M059J (cell line): ENCODE measurements at places on chromosomes 7 and 10.

- DNase-seq, result no peak
These were observed 7.7 kb upstream of the SFRP5 start for GRCh38 chr10:97779492-97779891.

- DNase-seq, result no peak
These were observed 350.3 kb downstream of the GALNT17 start for GRCh38 chr7:71482284-71482683.

GRCh38 chr7:155585951-155586350 lies 39.6 kb upstream of the CNPY1 start:
- no peak for DNase-seq

- no peak for DNase-seq
These were observed 194.4 kb downstream of the TPST1 start for GRCh38 chr7:66399566-66399965.

- peak; percentile 79 for DNase-seq
These were observed 31.8 kb downstream of the KLRG2 start for GRCh38 chr7:139451638-139452037.

DNA sequence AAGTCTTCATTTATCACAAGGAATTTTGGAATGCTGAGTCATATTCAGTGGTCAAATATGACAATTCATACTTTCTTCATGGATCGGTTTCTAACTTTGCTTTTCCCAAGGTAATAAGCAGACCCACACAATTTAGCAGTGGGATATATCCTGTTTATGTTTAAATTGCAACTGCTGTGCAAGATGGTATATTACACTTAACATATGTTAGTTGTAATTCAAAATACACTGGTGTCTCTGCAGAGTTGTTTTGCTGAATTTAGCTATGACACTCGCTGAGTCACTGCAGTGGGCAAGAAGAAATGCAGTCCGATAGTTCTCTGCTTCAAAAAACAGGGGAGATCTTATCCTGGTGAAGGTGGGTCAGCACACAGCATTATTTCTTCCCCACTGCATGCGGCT lies 194.8 kb upstream of the PTN start:
- peak; percentile 79 for DNase-seq

DNA sequence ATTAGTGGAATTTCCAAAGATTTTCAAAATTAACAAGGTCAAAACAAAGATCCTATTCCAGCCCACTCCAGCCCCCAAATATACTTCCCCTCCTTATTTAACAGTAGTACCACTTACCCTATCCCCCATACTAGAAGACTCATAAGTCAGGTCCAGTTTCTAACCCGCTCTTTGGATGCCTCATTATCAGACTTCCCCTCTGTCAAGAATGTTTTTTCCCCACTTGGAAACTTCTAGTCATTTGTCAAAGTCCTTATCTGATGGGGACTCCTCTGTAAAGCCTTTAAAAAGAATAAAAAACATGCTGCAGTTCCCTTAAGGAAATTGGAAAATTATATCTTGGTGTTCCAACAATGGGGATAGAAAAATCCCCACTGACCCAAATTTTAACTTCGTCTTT lies 70.1 kb downstream of the IMMP2L start:
- DNase-seq, result no peak

DNA sequence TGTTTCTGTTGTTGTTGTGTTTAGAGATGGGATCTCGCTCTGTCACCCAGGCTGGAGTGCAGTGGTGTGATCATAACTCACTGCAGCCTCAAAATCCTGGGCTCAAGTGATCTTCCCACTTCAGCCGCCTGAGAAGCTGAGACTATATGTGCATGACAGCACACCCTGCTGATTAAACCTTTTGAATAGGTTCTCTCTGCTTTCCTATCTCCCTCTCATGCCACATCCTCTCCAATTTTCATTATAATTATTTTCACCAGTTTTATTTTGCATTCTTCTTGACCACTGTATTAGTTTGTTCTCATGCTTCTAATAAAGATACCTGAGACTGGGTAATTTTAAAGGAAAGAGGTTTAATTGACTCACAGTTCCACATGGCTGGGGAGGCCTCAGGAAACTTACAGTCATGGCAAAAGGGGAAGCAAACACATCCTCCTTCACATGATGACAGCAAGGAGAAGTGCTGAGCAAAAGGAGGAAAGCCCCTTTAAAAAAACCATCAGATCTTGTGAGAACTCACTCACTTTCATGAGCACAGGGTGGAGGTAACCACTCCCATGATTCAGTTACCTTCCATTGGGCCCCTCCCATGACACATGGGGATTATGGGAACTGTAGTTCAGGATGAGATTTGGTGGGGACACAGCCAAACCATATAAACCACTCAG lies 12.9 kb downstream of the AGK start:
- DNase-seq, result no peak

DNA sequence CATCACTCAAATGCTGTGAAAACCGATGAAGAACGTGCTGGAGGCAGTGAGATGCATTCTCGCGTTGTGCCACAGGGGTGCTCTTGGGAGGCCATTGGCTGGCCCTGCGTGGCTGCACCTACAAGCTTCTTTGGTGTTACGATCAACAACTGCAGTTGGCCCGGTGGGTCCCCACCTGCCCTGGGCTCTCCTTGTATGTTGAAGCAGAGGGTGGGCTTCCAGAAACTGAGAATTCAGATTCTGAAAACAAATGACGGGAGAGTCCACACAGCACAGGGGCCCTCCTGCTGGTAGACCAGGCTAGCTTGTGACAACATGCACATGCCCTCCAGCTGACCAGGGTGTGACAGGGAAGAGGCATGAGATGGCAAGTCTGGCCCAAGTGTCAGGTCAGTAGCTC lies 23.7 kb upstream of the DDC start:
- no peak for DNase-seq

GRCh38 chr7:74656441-74656836 lies 1.1 kb upstream of the GTF2I start:
- peak; percentile 62 for DNase-seq

DNA sequence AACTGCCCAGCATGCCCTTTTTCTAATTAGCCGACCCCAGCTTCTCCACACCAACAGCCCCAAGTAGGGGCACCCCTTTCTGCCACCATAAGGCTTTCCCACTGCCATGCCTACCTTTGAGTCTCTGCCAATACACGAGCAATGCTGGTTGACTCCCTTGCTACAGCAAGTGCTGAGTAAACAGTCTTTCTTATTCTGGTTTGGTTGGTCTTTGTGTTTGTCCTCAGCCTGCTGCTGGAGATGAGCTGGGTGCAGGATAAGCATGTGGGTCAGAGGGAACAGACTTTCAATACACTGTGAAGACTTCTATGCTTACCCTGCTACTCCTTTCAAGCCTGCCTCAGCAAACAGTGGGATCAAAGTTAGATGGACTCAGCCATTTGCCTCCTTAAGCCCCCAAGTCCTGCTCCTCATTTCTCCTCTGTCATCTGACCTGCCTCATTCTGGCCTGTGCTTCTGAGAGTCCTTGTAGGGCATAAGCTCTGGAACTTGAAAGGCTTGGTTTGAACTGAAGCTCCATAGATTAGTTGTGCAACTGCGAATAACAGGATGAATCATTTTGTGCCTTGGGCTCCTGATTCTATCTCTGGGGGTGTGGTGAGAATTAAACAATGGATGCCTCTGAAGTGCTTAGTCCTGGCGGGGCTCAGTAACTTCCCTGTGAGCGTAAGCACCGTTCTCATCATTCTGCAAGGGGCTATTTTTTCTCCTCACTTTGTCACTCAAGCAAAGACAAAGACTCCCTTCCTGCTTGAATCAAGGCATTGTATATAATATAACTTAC lies 533.8 kb upstream of the DPP6 start:
- DNase-seq, result no peak

- no peak for DNase-seq
These were observed 57.4 kb upstream of the FERD3L start for GRCh38 chr7:19202599-19202998.

DNA sequence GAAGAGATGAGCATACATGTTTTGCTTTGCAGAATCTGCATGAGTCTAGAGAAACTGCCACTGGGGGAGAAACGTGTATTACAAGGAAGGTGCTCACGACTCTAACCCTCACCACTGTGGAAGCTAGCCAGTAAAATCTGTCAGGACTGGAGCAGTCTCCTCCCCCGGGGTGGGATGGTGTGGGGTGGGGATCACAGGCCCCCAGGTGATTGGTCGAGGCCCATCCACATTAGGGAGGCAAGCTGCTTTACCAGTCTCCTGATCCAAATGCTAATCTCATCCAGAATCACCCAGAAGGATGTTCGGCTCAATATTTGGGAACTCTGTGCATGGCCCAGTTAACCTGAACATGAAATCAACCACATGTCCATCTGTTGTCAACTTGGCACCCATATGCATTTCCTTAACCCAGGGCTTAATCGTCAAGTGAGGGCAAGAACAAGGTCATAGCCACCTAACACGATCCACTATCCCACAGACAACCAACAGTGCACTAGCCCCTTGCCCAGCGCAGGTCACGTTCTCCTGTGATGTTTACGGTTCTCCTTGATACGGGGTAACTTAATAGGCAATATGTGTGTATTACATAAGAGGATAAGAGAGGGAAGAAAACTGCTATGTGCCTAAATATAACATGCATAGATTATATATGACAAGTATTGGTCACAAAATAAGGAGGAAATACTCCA lies 40.8 kb downstream of the DNAJB6 start:
- no peak for DNase-seq
